ENCODE measurements at places on chromosomes 7 and 10. TPM values are rescaled to one million over a fixed set of nuclear protein-coding genes. Genes with fewer than 3 reads are reported as not detected.

GRCh38 chr10:115063701-115064658 lies 29.2 kb upstream of the ATRNL1 start:
- no peak for DNase-seq

DNAJC9 gene
- total RNA-seq: 18.8 TPM

- DNase-seq: peak; percentile 94
These were observed 141.4 kb downstream of the GRID1 start for GRCh38 chr10:86225103-86225782.

- DNase-seq: no peak
These were observed 9.4 kb upstream of the PPP2R2D start for GRCh38 chr10:131891196-131891928.

DNA sequence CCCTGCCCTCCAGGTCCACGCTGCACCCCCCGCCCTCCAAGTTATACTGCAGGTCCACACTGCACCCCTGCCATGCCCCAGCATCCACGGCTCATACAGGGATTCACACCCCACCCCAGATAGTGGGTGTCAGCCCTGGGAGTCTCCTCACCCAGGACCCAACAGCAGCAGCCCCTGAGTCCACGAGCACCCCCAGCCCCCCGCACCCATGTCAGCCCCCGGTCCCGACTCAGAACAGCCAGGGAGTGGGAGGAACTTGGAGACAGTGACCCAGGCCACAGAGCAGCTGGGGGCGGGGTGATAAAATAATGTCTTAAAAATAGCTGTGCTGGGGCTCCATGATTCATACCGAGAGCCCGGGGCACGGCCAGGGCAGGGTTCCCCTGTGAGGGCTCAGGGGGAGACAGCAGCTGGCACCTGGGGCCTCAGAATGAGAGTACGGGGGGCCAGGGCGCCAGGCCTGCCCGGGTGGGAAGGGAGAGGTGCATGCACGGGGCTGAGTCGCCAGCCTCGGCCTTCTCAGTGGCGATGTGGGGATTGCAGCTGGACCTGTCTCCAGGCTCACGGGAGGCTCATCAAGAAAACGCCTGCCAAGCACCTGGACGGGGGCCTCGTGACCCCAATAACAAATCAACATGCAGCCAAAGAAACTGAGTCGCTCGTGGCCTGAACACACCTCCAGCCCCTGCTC lies 29.8 kb downstream of the ADAP1 start:
- peak; percentile 99 for DNase-seq

DNA sequence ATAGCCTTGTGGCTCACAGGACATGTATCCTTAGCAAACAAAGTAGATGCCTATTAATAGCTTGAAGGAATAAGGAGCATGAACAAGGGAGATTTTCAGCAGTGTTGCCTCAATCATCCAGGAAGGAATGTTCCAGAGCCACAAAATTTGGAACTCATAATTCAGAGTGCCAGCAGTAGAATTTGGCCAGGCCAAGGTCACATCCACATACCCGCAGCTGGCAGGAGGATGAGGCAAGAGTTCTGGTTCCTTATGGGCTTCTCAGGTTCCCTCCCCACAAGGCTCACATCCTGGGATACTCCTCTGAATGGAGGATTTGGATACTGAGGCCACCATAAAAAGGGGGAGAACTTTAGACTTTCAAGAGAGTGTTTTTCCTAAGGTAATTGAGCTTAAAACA lies 45.8 kb downstream of the SUFU start:
- DNase-seq: no peak

GRCh38 chr10:28903063-28903462 lies 225.7 kb downstream of the BAMBI start:
- DNase-seq: no peak

DNA sequence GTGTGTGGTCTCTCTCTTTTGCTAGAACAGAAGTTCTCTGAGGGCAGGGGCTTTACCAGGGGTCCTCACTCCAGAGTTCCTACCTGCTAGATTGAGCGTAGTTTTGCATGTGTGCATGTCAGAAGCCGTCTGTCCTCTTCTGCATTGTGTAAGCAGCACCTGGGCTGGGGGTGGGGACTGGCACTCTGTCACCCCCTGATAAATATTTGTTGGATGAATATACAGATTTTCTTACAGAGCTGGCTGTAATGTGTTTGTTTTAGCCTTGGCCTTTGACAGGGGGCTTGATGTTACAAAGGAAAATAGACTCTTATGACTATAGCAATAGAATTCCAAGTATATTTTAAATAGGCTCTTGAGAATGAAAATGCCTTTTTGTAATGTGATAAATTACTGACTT lies 46.6 kb downstream of the WDR37 start:
- DNase-seq: no peak

DNA sequence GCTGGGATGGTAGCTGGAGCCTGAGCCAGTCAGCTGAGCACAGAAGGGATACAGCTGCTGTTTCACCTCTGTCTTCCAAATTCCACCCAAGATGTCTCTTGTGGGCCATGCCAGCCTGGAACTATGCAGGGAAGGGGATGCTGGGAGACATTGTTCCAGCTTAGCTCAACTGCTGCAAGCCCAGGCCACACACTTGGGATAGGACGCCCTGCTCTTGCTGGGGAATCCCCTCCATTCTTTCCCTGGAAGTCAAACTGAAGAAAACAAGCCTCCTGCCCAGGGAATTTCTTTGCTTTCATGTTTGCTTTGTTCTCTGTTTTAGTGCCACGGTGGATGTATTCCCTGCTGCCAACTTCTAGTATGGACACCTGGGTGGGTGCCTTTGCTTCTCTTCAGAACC lies 55.2 kb upstream of the CDK13 start:
- DNase-seq: no peak

DNA sequence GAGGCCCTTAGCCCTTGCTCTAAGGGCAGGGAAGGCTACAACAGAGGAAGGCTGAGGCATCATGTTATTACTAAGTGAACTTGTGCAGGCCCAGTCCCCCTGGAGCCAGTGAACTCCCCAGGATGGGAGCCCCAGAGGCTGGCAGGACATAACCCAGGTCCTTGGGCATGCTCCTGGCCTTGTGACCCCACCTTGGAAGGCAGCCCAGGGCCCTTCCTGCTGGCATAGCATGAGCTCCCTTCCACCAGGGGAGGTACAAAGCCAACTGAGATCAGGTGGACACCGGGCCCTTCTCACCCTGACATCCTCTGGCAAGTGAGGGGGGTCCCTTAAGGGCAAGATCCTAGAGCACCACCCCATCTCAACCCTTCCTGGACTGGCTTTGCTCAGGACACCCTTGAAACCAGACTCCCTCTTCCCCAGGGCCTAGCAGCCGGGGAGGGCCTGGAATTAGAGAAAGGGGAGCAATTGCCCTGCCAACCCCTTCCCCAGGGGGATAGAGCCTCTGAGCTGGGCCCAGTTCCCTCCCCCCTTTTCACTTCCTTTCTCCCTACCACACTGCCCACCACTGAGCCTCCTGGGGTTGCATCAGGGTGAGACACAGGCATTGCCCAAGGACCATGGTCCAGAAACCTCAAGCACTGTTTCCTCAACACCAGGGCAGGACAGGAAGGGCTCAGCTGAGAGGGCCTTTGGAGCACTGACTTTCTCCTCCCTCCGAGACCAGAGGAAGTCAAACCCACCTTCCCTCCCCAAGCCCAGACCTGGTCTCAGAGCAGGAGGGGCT lies 1.8 kb upstream of the VSIR start:
- peak; percentile 29 for DNase-seq

SLC13A4 gene
- 0.36 TPM for total RNA-seq

AMPH gene
- 4.4 TPM for total RNA-seq

GRCh38 chr7:129188372-129188891 lies at the start of gene SMO:
TSS of gene SMO (plus strand) at chr7:129188633. CDS start at chr7:129189152, 519 bp downstream.
- DNase-seq: peak; percentile 95

FXYD4 gene
- not detected for total RNA-seq

GRCh38 chr7:105285118-105285874 lies 103.4 kb downstream of the SRPK2 start:
- no peak for DNase-seq

GRCh38 chr10:22308390-22308789 lies 7.8 kb upstream of the COMMD3 start:
- peak; percentile 68 for DNase-seq

DNA sequence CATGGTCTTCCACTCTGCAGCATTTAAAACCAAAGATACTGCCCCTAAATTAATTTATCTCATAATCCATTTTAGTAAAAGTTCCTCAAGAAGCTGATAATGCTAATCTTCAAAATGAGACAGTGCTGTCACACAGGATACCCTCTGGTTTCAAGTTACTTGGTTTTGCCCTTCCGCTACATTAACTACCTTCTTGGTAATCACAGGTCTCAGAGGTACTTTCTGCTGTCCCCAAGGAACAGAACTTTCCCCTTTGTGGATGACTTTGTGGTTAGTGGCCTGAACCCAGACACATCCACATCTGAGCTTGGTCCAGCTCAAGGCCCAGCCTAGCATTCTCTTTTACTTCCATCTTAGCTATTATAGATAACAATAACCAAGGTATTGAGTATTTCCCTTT lies 88.8 kb upstream of the TMEM26 start:
- no peak for DNase-seq

ADAM12 gene
- total RNA-seq: 361 TPM

- DNase-seq: peak; percentile 22
These were observed 8.5 kb upstream of the ANKRD61 start for GRCh38 chr7:6022707-6023106.

DNA sequence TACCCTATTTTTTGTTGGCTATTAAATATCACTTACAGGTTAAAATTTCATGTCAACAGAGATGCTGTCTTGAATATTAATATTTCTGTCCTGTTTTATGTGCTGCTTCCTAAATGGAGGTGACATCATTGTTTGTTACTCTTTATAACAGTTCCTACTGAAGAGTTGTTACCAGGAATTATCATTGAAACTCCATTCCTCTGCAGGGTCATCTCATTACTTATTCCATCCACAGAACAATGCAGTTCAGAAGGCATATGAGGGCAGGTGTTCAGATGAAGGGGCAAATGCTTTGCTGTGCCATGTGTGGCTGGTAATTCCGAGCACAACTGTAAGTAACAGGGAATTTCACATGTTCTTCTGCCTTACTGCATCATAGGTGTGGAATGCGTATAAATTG lies 113.4 kb downstream of the ANK3 start:
- DNase-seq: no peak

EBF3 gene
- total RNA-seq: 35.4 TPM

DNA sequence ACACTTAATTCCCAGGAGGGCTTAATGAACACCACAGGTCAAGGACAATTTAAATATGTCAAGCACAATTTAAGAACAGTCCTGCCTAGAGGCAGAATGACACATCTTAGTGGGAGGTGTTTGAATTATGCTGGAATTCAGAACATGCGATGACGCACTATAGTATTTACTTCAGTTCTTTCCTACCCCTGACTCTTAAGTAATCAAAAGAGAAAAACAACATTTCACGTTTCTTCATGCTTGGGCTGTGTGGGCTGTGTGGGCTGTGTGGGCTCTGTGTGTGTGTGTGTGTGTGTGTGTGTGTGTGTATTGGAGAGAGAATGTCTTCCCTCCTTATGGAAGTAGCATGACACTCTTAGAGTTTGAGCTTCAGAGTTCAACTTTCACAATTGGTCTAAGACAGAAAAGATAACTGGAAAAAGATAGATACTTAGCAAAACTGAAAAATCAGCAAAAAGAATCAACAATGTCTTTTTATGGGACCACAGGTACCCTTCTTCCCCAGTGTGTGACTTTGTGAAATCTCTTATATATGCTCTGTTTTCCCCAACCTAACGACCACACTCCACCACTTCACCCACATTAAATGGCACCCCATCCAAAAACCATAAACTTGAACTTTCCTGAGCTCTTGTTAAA lies 33.7 kb upstream of the CABCOCO1 start:
- peak; percentile 58 for DNase-seq

- DNase-seq: peak; percentile 58
These were observed 62.1 kb upstream of the PRSS58 start for GRCh38 chr7:142319970-142320369.

- DNase-seq: peak; percentile 21
These were observed 19.0 kb downstream of the TRIM56 start for GRCh38 chr7:101104193-101104713.

- DNase-seq: no peak
These were observed 111.9 kb downstream of the INHBA start for GRCh38 chr7:41590986-41591385.

ELMO1 gene
- 2.2 TPM for total RNA-seq

GRCh38 chr7:17368856-17369524 lies 70.5 kb downstream of the AHR start:
- DNase-seq: peak; percentile 70

DNA sequence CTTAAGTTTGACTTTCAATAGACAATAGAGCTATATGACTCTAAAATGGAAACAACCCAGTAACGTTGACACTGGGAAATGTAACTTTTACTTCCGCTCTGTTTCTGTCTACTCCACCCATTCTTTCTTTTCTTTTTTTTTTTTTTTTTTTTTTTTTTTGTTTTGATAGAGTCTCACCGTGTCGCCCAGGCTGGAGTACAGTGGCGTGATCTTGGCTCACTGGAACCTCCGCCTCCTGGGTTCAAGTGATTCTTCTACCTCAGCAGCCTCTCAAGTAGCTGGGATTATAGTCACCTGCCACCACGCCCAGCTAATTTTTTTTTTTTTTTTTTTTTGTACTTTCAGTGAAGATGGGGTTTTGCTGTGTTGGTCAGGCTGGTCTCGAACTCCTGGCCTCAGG lies 13.9 kb downstream of the PRSS2 start:
- no peak for DNase-seq

TM9SF3 gene
- 118 TPM for total RNA-seq

- peak; percentile 82 for DNase-seq
These were observed 15.2 kb upstream of the DNAAF5 start for GRCh38 chr7:711093-711921.

CCDC172 gene
- not detected for total RNA-seq

DNA sequence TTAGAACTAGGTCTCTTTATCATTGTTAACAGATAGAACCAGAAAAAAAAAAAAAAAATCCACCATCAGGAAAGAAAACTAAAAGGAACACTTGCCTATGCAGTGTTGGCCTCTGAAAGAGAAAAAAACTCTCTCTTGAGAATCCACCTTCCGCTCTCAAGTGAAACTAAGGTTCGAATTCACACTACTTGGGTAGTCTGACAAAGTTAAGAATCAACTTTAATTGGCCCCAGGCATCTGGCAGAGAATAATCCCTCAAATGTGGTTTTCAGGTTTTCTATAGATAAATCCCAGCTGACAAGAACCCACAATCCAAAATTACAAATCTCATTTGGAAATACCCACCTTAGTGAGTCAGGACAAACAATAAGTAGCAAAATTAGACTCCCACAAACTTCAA lies 199.7 kb upstream of the LRRN3 start:
- DNase-seq: no peak

NDUFB2 gene
- total RNA-seq: 56.5 TPM

DNA sequence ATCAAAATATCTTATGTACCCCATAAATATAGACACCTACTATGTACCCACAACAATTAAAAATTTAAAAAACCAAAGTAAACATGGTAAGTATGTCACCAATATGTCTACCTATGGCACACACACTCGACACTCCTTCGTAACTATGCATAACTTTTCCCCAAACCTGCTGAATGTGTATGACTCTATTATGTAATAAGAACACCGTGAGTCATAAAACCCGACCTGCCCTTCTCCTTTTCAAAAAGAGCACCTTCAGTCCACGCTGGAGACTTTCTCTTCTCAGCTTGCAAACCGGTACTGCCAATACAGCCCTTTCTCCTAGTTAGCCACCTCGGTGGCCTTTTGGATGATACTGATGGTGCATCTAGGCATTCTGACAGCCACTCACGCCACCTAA lies 186.3 kb downstream of the PRPF18 start:
- DNase-seq: no peak

- peak; percentile 21 for DNase-seq
These were observed 5.5 kb upstream of the CPXM2 start for GRCh38 chr10:123897146-123897545.

ADRB1 gene
- not detected for total RNA-seq

GRID2IP gene
- total RNA-seq: not detected

GRCh38 chr7:55477781-55478374 lies 94.4 kb downstream of the VOPP1 start:
- DNase-seq: peak; percentile 96

- DNase-seq: peak; percentile 59
These were observed 124.8 kb downstream of the PPP1R17 start for GRCh38 chr7:31811650-31812461.
